ENCODE measurements at places on chromosomes 7 and 10.

DNA sequence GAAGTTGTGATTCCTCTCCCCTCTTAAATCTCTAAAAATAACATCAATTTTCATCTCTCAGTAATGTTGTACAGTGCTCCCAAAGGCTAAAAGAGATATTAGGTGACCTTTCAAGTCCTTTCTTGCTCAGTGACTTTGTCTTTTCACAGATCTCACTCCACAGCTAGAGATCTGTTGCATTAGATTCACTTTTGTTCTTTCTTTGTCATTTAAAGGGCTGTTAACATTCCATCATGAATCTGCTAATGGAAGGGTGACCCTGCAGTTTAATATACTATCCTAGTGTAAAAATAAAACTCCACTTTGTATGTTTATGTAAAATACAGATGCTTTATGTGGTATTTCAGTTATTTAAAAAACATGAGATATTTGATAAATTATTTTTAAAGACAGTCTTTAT is 30.5 kb downstream of the GNAI1 start:
- no peak for DNase-seq

DNA sequence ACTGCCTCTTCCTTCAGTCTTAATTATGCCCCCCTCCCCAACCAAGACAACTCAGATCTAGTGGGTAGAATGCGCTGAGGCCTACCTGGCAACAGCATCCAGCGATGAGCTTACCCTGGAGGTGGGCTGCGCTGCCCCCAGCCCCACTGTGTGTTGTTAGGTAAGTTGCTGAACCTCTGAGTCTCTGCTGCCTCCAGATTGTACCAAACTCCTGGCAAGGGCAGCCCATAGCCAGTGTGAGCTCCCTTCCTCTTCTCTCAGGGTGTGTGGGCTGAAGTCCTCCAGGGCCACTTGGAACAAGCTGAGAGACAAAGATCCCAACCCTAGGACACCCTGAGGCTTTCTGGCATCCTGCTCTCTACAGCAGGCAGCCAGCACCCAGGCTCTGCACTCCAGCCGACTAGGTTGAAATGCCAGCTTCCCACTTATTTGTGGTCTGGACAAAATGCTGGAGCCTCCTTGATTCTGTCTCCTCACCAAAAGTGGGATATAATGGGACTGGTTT is 135.3 kb downstream of the ARHGAP22 start:
- no peak for DNase-seq

DNA sequence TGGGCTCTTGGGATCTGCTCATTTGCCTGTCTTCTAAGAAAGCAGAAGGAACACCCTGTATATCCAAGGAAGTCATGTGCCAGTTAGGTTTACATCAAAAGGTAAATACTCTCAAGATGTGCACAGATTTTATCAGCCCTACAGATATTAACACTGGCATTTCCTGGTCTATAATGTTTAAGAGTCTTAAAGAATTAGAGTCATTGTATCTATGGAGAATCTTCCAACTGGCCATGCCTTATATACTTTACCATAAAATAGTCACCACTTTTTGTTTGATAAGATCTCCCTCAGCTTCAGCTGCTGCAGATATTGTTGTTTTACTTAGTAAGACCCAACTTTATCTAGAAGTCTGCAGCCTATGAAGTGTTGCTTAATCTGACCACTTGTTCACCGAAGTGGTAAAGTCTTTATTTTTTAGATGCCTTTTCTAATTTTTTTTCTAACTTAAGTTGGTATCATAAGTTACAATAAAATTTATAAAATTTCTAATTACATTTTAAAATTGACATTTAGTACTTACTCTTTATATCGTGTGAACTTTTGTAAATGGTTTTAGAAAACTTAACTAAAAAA is 58.5 kb downstream of the CPED1 start:
- DNase-seq = no peak

DNA sequence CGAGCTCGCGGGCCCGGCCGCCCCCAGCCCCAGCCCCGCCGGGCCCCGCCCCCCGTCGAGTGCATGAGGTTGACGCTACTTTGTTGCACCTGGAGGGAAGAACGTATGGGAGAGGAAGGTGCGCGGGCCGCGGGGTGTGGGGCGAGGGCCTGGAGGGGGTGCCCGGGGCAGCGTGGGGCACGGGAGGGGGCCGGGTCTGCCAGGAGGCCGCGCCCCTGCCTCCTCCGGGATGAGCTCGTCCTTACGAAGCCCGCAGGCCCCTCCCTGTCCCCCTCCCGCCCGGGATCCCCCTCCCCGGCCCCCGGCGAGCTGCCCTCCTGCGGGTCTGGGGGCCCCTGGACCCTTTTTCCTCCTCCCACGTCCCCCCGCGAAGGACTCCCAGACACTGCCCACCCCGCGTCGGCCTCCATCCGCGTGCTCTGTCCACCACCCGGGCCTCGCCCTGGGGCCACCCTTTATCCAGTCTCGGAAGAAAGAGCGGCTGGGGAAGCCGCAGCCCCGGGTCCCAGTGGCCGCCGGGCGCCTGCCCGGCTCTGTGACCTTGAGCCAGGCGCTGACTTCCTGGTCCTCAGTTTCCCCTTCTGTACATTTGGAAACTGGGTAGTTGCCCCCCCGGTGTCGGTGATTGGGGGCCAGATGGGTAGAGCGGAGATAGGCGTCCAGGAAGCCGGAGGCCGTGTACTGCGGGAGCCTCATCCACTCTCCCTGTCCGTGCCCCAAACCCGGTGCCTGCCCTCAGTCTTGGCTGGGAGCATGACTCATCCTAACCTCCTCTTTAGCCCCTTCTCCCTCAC is 521 bp downstream of the LIMK1 start:
- no peak for DNase-seq

- DNase-seq = no peak
These were observed 6.9 kb upstream of the ZNF138 start for GRCh38 chr7:64787295-64787694.

- DNase-seq = no peak
These were observed 96.1 kb downstream of the NKX6-2 start for GRCh38 chr10:132689721-132690360.

DNA sequence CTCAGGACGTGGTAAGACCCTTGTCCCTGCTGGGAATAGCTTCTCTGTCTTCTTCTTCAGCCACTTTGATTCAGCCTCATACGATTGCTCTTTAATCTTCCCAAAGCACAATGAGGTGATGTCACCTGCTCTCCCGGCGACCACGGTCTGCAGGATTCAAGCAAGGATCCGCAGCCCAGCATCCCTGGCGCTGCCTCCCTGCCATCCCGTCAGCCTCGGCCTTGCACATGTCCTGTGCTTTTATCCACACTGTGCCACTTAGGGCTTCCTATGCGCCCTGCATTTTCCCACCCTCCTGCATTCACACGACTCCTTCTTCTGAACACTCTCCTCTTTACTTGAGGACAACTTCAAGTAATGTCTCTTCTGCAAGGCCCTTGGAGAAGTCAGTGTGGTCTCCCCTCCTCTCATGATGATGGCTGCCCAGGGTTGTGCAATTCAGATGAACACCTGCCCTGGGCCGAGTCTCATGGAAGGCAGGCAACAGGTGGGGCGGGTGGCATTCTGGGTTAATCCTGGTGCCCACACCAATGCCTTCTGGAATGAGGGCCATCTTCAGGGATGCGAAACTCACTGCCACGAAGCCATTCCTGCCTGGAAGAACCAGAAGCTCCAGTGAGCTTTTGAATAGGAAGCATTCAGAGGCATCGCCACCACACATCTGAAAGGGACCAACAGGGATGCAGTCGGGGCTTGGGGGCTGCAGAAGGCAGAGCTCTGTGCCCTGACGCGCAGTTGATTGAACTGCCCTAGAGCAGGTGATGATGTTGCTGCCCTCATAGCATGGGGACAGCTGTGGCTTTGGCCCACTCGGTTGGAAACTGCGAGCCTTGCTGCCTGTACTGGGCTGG is 287.5 kb downstream of the GLRX3 start:
- no peak for DNase-seq

DNA sequence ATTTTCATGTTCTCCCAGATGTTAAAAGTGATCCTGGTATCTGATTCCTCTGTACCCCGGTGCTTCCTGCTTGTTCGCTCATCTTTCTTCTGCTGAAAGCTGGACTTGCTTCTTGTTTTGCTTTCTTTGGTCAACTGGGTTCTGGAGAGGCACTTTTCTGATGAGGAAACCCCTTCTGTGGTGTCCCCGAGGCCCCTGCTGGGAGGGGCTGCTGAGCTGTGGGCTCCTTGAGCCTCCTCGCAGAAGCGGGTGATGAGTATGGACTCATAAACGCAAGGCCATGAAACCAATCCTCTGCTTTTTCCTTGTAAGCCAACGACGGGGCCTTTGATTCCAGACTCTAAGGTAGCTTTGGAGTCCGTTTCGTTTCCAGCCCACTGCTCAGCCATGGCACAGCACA is 7.8 kb downstream of the WIPI2 start:
- DNase-seq = no peak

DNA sequence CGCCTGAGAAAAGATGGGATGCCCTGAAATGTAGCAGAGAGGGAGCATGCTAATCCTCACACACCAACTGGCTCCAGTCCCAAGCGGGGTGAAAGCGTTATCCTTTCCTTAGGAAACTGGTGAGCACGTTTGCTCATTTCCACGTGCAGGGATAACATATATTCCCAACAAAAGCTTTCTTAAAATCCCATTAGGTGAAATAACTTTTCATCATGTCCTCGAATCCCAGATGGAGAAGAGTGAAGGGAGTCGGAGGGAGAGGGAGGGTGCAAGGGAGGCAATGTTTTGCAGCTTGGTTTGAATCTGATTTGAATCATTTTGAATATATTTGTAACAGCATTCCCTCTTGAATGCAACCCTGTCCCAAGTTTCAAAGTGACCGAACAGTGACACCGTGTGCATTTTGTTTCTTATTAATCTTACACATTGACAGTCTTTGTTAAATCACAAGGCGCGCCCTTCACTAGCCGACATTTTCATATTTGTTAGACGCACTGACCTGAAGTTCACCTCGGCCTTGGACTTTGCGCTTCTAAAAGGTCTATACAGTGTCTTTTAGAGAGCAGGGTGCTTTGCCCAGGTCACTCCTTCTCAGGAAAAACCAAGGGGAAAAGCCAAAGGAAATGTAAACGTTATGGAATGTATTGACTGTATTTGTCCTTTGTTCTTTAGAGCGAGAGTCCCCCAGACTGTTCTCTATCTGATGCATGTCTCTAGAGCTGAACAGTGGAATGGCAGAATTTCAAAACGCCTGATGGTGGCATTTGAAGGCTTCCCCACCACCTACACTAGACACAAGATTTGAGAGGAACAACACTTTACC is 3.1 kb upstream of the HOXA4 start:
- no peak for DNase-seq

DNA sequence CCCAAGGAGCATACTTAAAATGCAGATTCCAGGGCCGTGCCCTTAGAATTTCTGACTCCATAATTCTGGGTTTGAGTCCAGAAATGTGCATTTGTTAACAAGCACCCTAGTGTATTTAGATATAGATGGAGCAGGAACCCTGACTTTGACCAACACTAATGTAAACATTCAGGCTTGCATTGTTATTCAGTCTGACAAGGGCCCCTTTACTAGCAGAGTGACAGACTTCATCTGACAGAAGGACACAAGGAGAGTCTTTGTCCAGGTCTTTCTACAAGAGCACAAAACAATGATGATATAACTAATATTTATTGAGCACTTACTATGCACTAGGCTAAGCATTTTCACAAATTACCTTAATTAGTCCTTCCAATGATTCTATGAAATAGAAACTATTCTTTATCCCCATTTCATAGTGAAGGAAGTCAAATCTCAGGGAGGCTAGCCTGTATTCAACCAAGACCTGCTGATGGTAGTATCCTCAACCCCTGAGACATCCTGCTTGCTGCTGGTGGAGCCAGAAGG is 3.9 kb downstream of the RBP4 start:
- DNase-seq = no peak

DNA sequence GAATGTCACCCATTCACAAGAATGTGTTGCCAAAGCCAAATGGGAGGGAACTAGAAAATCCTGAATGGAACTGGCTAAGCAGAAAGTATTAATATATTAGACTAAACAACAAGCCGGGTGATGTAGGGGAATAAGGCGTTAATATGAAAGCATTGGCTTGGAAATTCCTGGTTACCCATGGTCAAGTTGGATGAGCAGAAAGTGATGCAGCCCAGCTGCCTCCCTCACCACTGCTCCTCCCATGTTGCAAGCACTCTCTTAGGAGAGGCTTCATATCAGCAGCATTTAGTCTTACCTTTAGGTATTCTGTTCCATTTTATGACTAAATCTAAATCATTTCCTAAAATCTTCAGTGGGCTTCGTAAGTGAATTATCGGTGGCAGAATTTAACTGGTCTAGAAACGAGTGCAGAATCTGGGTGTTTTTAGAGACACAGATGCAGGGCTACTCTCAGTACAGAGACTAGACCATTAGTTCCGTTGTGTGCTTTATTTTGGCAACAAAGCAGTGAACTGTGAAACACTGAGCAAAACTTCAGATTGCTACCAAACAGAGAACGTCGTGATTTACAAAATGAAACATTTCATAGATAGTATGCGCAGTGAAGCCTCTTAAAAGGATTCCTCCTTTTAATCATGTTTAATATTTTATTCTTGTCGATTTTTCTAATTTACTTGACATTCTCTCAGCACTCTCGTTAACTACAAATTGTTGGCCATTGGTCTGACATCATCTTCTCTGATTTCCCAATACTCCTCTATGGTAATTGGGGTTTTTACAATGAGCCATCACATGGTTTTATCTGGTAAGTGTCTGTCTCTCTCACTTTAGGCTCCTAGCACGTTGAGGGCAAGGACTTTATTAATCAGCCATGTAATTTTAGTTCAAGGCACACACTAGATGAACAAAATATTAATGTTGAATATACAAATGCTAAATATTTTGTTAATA is 22.0 kb upstream of the HGF start:
- DNase-seq = no peak

DNA sequence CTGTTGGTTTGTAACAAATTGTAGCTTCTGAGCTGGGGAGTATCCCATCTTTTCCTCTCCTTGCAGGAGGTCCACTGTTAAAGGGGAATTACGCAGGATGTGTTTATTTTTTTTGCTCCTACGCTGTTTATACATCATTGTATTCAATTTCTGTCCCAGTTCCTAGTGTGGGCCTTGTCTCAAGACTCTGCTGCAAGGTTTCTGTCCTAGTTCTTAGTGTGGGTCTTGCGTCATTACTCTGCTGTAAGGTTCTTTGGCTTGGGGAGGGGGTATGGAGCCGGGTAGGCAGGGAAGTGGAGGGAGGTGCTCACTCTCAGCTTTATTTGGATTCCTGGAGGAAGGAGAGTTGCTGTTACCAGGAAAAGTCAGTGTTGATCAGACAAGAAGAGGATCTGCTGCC is 64.0 kb upstream of the TRIM8 start:
- no peak for DNase-seq

- no peak for DNase-seq
These were observed 40.5 kb downstream of the ADRB1 start for GRCh38 chr10:114084215-114084614.

GRCh38 chr10:80211786-80212185 is 6.4 kb upstream of the ANXA11 start:
- DNase-seq = no peak

GRCh38 chr10:133567119-133567518 is 1.7 kb upstream of the SYCE1 start:
- no peak for DNase-seq

DNA sequence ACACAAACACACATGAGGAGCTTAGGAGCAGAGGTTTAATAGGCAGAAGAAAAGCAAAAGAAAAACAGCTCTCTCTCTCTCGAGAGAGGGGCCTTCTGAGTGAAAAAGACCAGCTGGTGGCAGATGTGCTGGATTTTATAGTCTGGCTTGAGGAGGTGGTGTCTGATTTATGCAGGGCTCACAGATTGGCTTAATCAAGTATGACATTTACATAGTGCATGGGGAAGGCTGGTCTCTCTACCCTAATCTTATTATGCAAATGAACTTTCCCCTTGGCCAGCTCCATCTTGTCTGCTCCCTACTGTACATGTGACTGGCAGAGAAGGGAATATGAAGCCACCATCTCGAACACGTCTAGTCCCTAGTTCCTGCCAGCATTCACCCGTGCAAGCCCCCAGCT is 219.5 kb upstream of the ZNF804B start:
- no peak for DNase-seq

All from cortex of kidney (tissue), 1 donor.